ENCODE measurements at places on chromosomes 5 and 9. TPM values are rescaled to one million over a fixed set of nuclear protein-coding genes. Genes with fewer than 3 reads are reported as not detected.
A peak's percentile ranks its signal among the peaks of the same experiment; 100 is the strongest.

DNA sequence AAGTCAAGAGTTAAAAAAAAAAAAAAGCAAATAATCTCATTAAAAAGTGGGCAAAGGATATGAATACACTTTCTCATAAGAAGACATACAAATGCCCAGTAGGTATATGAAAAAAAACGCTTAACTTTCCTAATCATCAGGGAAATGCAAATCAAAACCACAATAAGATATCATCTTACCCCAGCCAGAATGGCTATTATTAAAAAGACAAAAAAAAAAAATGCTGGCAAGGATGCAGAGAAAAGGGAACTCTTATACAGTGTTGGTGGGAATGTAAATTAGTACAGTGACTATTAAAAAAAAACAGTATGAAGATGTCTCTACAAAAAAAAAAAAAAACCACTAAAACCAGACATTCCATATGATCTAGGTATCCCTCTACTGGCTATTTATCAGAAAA lies 79.4 kb downstream of the LPAR1 start:
- no peaks in the 10 kb centered on the region for H3K36me3 ChIP-seq
- H3K27me3 ChIP-seq = no peaks in the 10 kb centered on the region
- no peak overlapping the region for H3K27ac ChIP-seq

GRCh38 chr9:32906213-32906612 lies 95.2 kb downstream of the APTX start:
- no peak overlapping the region for H3K27ac ChIP-seq
- no peak for DNase-seq
- no peak overlapping the region for H3K4me3 ChIP-seq
- H3K4me1 ChIP-seq = no peaks in the 10 kb centered on the region

- H3K27ac ChIP-seq = no peak overlapping the region
- H3K4me1 ChIP-seq = peaks cover 10% of the 10 kb centered on the region
- peaks cover 23% of the 10 kb centered on the region for H3K36me3 ChIP-seq
- H3K4me3 ChIP-seq = no peak overlapping the region
These were observed 4.4 kb upstream of the FBXO38 start for GRCh38 chr5:148379340-148379739.

GRCh38 chr5:95555553-95555952 lies 652 bp downstream of the ARSK start:
- H3K36me3 ChIP-seq = peaks cover 13% of the 10 kb centered on the region
- DNase-seq = no peak
- H3K27me3 ChIP-seq = no peaks in the 10 kb centered on the region
- H3K27ac ChIP-seq = peak overlapping the region; percentile 92

DNA sequence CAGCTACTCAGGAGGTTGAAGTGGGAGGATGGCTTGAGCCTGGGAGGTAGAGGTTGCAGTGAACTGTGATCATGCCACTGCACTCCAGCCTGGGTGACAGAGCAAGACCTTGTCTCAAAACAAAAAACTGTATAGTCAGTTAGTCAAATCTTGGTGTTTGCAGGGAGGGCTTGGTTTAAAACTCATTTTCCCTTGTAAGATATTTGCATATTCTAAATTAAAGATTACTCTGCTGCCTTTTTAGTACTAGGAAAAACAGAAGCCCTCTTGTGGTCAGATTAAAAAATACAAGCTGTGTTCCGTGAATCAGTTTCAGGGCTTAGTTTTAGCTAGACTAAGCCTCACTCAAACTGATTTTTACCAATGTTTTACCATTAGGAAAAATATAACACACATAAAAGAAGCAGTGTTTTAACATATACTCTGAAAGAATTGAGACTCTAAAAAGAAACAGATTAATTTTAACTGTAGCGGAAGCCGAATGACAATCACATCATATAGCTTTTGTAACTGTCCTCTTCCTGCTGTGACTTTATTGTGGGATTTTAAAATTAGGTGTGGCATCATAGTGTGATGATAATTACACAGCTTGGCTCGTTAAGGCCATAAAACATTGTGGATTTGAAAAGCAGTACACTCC lies 84.9 kb upstream of the BASP1 start:
- DNase-seq = no peak
- H3K4me3 ChIP-seq = no peak overlapping the region
- H3K4me1 ChIP-seq = peaks cover 6% of the 10 kb centered on the region
- H3K27me3 ChIP-seq = peaks cover 13% of the 10 kb centered on the region

DNA sequence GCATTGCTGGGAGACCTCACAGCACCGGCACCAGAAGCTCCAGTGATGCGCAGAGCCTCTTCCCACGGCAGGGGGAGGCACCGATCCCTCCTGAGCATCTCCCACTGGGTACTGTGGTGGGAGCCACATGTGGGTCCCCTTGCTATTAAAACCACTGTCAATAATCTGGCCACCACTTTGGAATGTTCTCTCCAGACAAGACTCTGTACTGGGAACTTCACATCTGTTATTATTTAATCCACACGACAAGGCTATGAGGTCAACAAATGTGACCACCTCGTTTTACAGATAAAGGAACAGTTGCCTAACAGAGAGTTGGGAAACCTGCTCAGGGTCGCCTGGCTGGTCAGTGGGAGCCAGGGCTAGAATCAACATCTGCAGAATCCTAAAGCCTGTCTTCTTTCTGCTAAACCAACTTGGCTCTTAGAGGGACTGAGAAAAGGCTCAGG lies 72.7 kb downstream of the EPB41L4B start:
- H3K4me3 ChIP-seq = no peak overlapping the region
- DNase-seq = no peak
- H3K4me1 ChIP-seq = peaks cover 2% of the 10 kb centered on the region
- peaks cover 20% of the 10 kb centered on the region for H3K27me3 ChIP-seq
- no peaks in the 10 kb centered on the region for H3K36me3 ChIP-seq

- H3K36me3 ChIP-seq = peaks cover 29% of the 10 kb centered on the region
- H3K27ac ChIP-seq = no peak overlapping the region
- peaks cover 23% of the 10 kb centered on the region for H3K4me1 ChIP-seq
These were observed 81.9 kb upstream of the DHFR start for GRCh38 chr5:80736730-80737129.

GRCh38 chr9:79902825-79903600 lies 331.2 kb downstream of the TLE4 start:
- H3K4me3 ChIP-seq = no peak overlapping the region
- H3K4me1 ChIP-seq = no peaks in the 10 kb centered on the region
- no peak overlapping the region for H3K27ac ChIP-seq
- no peak for DNase-seq
- H3K36me3 ChIP-seq = no peaks in the 10 kb centered on the region

DNA sequence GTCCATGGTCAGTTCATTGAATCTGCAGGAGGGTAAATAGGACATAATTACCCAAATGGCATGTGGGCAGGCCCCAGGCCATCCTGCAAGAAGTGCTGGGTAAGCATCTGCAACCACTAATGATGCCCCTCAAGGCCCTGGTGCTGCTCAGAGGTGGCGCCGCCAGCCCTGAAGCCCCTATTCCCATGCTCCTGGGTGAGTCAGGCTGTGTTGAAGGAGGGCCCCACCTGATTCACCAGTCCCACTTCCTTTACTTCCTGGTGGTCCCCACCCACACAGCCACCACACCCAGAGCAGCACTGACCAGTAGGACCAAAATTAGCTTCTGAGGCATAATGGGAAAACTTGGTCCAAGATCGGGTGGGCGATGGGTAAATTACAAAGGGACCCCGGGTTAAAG lies 120.4 kb upstream of the SPRY4 start:
- no peak overlapping the region for H3K27ac ChIP-seq
- DNase-seq = no peak
- H3K27me3 ChIP-seq = no peaks in the 10 kb centered on the region
- H3K36me3 ChIP-seq = no peaks in the 10 kb centered on the region

DNA sequence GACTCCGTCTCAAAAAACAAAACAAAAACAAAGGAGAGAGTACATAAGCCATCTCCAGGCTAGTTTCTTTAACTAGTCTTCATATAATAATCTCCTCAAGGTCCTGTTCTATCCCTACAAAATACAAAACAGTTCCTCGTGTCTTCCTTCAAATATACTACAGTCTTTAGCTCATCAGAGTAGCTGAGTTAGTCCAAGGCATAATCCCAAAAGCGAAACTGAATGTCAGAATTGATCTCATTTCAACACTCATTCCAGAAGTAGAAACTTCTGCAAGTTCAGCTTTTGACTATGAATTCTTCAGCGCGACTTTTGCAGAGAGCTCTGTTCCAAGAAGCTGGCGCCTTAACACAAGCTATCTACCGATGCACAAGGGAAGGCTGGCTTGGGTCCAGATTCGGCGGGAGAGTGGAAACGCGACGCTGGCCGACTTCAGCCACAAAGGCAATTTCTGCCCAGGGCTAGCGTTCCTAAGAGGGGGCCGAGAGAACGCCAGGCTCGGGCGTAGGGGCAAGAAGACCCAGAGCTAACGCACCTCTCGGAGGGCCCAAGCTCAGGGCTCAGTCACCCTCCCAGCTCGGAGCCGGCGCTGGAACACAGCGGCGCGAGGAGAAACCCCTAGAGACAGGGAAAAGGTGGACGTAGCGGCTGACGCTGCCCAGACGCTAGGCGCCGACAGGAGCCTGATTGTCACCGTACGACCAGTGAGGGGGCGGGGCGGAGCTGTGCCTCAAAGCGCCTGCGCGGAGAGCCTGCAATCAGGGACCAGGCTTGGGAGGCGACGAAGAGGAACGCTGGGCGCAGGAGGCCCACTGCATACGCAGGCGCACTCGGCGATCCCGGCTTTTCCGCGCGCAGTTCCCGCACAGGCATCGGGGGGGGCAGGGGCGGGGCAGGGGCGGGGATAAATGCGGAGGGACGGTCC lies 469 bp upstream of the HSDL2 start:
- DNase-seq = peak; percentile 99
- peaks cover 40% of the 10 kb centered on the region for H3K4me1 ChIP-seq
- H3K27ac ChIP-seq = peak overlapping the region; percentile 98
- H3K27me3 ChIP-seq = no peaks in the 10 kb centered on the region
- H3K4me3 ChIP-seq = peak overlapping the region; percentile 97

GRCh38 chr5:61926911-61927310 lies 379.1 kb upstream of the KIF2A start:
- no peaks in the 10 kb centered on the region for H3K27me3 ChIP-seq
- no peaks in the 10 kb centered on the region for H3K4me1 ChIP-seq
- DNase-seq = no peak
- no peak overlapping the region for H3K4me3 ChIP-seq
- no peaks in the 10 kb centered on the region for H3K36me3 ChIP-seq

GRCh38 chr9:136399176-136400037 lies 563 bp downstream of the SNAPC4 start:
- peak overlapping the region; percentile 76 for H3K27ac ChIP-seq
- H3K4me1 ChIP-seq = peaks cover 42% of the 10 kb centered on the region
- no peaks in the 10 kb centered on the region for H3K27me3 ChIP-seq
- peak; percentile 60 for DNase-seq

- no peaks in the 10 kb centered on the region for H3K27me3 ChIP-seq
- peaks cover 2% of the 10 kb centered on the region for H3K4me1 ChIP-seq
- H3K4me3 ChIP-seq = no peak overlapping the region
- no peaks in the 10 kb centered on the region for H3K36me3 ChIP-seq
- H3K27ac ChIP-seq = no peak overlapping the region
These were observed 70.4 kb downstream of the RNF130 start for GRCh38 chr5:180001136-180001535.

DNA sequence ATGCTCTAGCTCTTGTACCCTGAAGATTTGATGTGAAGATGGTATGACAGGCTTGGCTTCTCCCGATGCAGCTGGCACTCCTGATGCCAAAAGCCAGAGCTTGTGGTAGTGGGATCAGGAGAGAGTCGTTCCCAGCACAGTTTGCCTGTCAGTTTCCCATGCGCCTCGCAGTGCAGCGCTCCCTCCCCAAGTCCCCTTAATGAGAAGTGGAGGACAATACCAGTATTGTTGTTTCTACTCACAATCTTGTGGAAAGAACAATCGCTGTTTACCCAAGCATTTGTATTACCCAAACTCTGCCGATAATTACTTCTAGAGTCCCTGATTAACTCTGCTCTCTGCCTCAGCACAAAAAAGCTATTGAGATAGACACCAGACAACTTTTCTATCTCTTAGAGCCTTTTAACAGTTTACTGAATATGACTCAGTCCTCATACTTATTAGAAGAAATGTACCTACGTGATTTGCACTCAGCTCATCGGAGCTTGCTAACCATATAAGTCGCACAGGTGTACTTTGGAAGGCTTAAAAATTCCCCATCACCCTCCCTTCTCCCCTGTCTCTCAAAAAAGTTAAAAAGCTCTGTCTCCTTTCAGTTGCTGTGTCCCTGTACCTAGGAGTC lies 283.2 kb upstream of the TMEM161B start:
- no peaks in the 10 kb centered on the region for H3K27me3 ChIP-seq
- H3K36me3 ChIP-seq = no peaks in the 10 kb centered on the region
- DNase-seq = no peak
- H3K27ac ChIP-seq = no peak overlapping the region
- no peak overlapping the region for H3K4me3 ChIP-seq
- no peaks in the 10 kb centered on the region for H3K4me1 ChIP-seq

DNA sequence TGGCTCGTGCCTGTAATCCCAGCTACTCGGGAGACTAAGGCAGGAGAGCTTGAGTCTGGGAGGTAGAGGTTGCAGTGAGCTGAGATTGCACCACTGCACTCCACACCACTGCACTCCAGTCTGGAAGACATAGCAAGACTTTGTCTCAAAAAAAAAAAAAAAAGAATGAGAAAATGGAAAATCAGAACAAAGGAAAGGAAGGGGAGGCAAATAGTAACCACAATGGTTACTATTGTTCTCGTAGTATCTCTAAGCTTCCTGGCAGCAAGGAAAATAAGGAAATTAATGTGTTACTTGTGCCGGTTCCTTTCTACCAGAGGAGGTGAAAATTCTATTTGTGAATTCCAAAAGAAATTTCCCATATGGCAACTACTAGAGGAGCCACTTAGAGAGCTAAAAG lies 48.5 kb upstream of the BNC2 start:
- no peaks in the 10 kb centered on the region for H3K36me3 ChIP-seq
- no peak for DNase-seq
- H3K4me3 ChIP-seq = no peak overlapping the region
- H3K27ac ChIP-seq = no peak overlapping the region
- H3K27me3 ChIP-seq = no peaks in the 10 kb centered on the region

- no peak overlapping the region for H3K27ac ChIP-seq
- DNase-seq = no peak
- H3K36me3 ChIP-seq = no peaks in the 10 kb centered on the region
- no peaks in the 10 kb centered on the region for H3K27me3 ChIP-seq
- no peak overlapping the region for H3K4me3 ChIP-seq
These were observed 228.5 kb downstream of the ESM1 start for GRCh38 chr5:54756796-54757402.

- no peak overlapping the region for H3K27ac ChIP-seq
- H3K36me3 ChIP-seq = peaks cover 67% of the 10 kb centered on the region
- H3K27me3 ChIP-seq = no peaks in the 10 kb centered on the region
- H3K4me3 ChIP-seq = no peak overlapping the region
- DNase-seq = no peak
These were observed 290.2 kb upstream of the POU5F2 start for GRCh38 chr5:94031631-94032030.

DNA sequence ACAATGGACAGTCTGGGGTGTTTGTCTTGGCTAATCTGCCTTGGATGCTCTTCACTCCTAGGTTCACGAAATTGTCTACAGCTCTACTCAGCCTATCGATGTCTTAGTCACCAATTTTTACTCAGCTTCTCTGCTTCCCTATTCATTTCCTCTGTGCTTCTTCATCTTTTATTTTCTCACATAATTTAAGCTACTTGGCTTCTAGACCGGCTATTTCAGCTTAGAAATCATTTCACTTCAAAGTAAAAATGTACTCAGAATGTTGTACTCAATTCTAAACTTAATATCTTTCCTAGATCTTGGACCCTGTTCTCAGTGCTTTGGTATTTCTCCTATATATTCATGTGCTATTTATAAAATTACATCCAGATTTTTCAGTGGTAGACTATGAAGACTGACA lies 430.0 kb upstream of the FTMT start:
- DNase-seq = no peak
- no peaks in the 10 kb centered on the region for H3K27me3 ChIP-seq
- no peak overlapping the region for H3K27ac ChIP-seq
- H3K36me3 ChIP-seq = no peaks in the 10 kb centered on the region
- no peak overlapping the region for H3K4me3 ChIP-seq

Gene KCNT1
- total RNA-seq = not detected

Gene GOLM1
- total RNA-seq = 2.0 TPM

Gene PPP3R2
- not detected for total RNA-seq

Gene C9orf43
- 0.65 TPM for total RNA-seq

Gene C7
- not detected for total RNA-seq

Gene NR4A3
- 10.5 TPM for total RNA-seq

Gene INVS
- total RNA-seq = 10.5 TPM

Gene ADAMTS6
- 0.45 TPM for total RNA-seq
